NCI-H146 (cell line): ENCODE measurements at places on chromosomes 16 and 17.

DNA sequence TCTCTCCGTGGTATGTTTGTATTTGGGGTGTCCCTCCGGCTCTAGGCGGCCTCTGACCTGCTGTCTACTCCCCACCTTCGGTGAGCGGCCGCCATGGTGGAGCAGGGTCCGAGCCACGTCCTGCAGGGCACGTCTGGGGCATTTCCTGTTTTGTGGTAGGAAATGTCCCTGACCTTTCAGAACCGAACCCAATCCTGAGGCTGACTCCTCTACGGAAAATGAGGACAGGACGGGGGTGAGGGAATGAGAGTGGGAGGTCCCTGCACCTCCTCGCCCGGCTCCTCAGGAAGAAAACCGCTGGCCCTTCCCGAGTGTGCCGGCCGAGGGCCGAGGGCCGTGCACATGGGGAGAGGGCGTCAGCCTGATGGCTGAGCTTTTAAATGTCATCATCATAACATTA lies 45.8 kb downstream of the WDR45B start:
- no peak for DNase-seq

DNA sequence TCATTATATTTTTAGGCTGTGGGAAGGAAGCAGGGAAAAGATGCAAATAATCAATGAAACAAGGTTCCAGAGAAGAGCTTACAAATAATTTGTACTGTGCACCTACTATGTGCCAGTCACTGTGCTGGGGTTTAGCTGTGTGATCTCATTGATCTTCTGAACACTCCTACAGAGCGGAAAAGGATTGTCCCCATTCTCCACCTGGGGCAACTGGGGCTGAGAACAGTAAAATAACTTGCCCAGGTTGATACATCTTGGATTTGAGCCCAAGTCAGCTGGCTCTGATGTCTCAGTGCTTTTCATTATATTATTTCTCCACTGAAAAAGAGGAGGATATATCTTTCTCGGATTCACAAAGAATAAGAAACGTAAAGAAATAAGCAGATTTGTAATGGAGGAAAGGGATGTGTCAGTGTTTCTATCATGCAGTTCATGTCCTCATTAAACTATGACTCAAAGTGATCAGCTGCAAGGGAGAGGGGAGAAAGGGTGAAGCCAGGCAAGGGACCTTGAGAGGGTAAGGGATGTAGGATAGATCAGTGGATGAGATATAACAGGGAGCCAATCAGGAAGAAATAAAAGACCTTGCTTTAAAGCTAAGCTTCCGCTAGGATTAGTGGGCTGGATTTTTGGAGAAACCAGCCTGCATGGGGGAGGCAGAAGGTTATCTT lies 143.6 kb upstream of the NOL11 start:
- DNase-seq: no peak

DNA sequence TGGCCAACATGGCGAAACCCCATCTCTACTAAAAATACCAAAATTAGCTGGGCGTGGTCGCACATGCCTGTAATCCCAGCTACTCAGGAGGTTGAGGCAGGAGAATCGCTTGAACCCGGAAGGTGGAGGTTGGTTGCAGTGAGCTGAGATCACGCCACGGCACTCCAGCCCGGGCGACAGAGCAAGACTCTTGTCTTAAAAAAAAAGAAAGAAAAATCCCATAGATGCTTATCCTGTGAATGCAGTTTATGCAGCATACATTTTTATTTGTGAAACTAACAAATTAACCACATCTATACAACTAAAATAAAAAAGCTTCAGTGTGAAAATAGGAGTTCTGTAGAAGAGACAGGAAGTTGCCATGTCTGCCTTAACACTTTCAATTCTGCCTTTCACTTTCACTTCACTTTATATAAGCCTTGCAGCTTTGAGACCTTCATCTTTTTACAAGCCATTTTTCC lies 7.1 kb downstream of the IGSF6 start:
- DNase-seq: no peak

GRCh38 chr17:6959700-6960099 lies 36.1 kb upstream of the ALOX12 start:
- no peak for DNase-seq

DNA sequence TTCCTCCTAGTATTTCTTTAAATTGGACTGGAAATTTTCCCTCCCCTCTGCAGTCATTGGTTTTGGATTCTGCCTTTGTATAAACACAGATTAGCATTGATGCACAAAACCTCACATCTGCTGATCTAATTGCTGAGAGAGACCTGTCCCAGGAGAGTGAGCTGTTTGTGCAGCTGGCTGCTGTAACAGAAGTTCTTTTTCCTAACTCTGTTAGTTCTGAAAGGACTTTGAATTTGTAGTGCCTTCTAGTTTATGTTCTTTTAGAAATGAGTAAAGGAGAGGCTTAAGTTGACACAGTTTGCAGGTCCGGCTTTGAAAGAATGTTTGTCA lies 45.2 kb upstream of the KPNB1 start:
- peak; percentile 86 for DNase-seq

GRCh38 chr16:4411684-4412083 lies 4.7 kb downstream of the CORO7 start:
- DNase-seq: no peak

DNA sequence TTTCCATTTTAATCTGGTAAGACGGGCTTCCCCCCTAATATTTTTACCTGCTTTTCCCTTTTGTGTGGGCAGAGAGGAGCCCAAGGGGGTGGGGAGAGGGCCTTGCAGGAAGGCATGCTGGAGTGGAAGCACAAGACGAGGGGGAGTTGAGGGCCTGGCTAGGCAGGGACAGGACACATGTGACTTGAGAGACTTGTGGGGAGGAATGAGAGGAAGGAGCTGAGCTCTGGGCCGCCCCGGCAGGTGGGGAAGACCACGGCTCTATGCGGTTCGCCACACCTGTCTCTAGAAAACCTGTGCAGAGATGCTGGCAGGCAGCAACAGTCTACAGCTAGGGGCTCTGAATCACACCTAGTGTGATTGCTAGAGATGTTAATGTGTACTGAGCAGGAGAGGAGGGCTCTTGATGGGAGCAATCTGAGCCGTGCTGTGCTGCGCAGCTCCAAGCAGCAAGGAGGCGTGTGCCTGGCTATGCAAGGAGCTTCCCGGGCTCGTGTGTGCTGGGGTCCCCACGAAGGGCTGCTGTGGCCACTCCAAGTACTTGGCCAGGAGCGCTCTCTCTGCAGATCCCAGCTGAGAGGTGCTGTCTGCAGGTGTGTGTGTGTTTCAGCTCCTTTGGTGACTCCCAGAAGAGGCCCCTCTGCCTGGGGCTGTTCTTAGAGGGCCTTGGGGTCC lies 50.2 kb downstream of the PDPK1 start:
- DNase-seq: no peak

- no peak for DNase-seq
Measured at GRCh38 chr16:83961591-83961990, 6.5 kb upstream of the NECAB2 start.

- no peak for DNase-seq
Measured at GRCh38 chr17:21418446-21419298, 42.5 kb downstream of the KCNJ12 start.

GRCh38 chr16:57150682-57151330 lies 35.0 kb downstream of the PSME3IP1 start:
- no peak for DNase-seq

- no peak for DNase-seq
Measured at GRCh38 chr17:47287639-47288038, 34.0 kb downstream of the ITGB3 start.

- DNase-seq: no peak
Measured at GRCh38 chr17:73338050-73338521, 26.3 kb upstream of the CDC42EP4 start.

GRCh38 chr17:7025245-7025644 lies 2.4 kb downstream of the BCL6B start:
- DNase-seq: no peak

DNA sequence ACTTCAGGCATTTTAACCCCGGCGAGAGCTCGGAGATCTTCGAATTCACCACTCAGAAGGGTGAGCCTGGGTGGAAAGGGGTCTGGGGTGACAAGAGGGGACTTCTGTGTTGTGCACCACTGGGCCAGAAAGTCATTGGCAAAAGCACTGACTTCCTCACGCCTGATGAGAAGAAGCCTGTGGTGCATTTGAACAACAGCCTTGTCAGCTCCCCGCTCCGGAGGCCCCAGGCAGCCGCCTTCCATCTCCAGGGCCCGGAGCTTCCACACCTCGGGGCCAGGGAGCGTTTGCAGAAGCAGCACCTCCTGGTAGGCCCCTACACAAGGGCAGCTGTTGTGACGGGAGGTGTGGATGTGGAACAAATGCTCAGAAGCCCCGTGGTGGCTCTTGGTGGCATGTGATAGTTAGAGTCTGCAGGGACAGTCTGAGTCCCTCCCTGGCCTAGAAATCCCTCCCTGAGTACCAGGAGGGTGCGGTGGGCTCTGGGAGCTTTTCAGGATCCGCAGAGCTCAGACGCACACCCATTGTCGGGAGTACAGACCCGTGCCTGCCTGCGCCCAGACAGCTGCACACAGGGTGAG lies 9.7 kb downstream of the CACNG1 start:
- no peak for DNase-seq

DNA sequence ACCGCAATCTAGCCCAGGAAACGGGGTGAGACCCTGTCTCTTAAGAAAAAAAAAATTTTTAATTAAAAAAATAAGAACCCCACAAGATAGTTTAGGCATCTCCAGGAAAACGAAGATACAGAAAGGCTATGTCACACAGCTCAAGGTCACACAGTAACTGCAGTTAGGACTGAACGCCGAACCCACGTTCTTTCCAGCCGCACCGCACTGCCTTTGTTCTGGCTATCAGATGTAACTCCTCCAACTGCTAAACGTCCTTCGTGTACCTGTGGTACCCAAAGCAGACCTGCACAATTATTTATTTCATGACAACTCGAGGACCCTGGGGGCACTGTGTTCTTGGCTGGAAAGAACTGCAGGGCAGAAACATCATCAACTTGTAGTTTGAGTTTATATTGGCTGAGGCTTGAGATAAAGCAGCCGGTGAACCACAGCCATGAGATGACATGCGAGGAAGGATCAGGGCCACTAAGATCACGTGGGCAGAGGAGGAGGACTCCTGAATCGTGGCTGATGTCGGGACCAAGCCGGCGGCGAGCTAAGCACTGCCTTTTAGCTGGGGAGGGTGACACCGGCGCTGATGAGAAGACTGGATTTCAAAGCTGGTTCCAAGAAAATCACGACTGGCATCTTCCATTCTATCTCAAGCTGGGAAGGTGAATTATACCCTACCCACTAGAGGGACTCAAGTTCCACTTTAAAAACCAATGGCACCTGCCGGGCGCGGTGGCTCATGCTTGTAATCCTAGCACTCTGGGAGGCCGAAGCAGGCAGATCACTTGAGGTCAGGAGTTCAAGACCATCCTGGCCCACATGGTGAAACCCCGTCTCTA lies 20.7 kb upstream of the MNT start:
- peak; percentile 37 for DNase-seq

GRCh38 chr16:14325502-14326401 lies 254.6 kb downstream of the MRTFB start:
- DNase-seq: peak; percentile 92

DNA sequence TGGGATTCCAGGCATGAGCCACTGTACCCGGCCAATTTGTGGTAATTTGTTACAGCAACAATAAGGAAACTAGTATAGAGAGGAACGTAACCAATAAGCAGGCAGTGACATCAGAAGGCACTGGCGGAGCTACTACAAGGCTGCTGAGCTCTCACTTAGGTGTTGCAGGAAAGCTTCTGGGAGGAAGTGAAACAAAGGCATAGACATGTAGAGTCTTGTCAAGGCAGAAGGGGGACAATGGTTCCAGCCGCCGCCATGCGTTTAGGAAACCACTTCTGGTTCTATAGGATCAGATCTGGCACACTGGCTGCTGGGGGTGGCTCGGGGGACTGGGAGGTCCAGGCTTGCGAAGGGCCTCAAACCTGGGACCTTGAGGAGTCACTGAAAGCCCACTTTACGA lies 9.4 kb upstream of the CPSF4L start:
- no peak for DNase-seq

GRCh38 chr17:35489944-35490343 lies 41.4 kb upstream of the SLFN13 start:
- no peak for DNase-seq

DNA sequence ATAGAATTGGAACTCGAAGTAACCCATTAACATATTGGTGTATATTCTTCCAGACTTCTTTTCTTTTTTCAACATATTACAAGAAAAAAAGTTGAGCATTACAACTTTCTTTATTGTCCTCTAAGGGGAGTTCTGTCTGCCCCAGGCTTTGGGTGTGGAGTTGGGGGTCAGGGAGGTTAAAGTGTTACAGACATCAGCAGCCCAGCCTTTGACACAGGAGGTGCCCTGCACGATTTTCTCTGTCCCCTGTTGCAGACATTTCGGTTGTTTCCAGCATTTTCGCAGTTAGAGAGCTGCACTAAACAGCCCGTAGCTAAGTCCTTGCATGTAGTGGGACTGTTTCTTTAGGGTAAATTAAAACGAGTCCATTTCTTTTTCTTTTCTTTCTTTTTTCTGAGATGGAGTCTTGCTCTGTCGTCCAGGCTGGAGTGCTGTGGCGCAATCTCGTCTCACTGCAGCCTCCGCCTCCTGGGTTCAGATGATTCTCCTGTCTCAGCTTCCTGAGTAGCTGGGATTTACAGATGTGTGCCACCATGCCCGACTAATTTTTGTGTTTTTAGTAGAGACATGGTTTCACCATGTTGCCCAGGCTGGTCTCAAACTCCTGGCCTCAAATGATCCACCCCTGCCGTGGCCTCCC lies 13.4 kb upstream of the ADCY7 start:
- DNase-seq: no peak

DNA sequence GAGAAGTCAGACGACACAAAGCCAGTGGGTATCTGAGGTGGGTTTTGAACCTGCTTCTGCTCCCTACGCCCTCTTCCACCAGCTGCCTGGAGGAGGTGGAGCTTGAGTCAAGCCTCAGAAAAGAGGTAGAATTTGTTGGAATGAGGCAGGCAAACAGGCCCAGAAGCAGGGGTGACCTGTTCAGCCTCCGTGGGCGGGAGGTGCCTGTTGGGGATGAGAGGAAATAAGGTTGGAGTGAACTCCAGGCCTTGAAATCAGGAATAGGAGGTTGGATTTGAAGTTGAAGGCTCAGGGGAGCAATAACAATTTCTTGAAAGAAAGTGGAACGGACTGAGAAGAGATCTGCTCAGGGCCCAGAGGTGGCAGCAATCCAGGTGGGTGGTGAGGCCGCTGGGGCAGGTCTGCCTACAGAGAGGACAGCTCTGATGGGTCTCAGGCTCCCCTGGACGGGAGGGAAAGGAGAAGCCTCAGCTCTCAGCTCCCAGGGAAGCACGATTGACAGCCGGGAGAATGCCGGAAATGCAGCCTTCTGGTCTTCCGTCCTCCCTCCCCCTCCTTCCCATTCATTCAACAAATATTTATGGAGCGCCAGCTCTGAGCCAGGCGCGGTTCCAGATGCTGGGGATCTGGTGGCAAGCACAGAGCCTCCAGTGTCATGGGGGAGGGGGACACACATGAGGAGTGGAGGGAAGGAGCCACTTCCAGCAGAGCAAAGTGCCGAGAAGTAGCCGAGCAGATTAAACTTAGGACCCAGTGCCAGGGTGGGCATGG lies 61.9 kb upstream of the CIBAR2 start:
- DNase-seq: no peak
